GM23338 (cell line): ENCODE measurements at places on chromosomes 5 and 9. TPM values are rescaled to one million over a fixed set of nuclear protein-coding genes. Genes with fewer than 3 reads are reported as not detected.

The SLCO6A1 gene
- 3.1 TPM in 1 of 2 replicates, not detected in the other for total RNA-seq

The MAMDC2 gene
- total RNA-seq, result 13.7 and 19.6 TPM in 2 replicates

The TSC1 gene
- total RNA-seq, result 43.2 and 48.0 TPM in 2 replicates

The TAF1L gene
- 0.04 and 0.07 TPM in 2 replicates for total RNA-seq

The C5orf63 gene
- total RNA-seq, result 2.1 and 6.8 TPM in 2 replicates

The DOLK gene
- total RNA-seq, result 20.2 and 21.3 TPM in 2 replicates

DNA sequence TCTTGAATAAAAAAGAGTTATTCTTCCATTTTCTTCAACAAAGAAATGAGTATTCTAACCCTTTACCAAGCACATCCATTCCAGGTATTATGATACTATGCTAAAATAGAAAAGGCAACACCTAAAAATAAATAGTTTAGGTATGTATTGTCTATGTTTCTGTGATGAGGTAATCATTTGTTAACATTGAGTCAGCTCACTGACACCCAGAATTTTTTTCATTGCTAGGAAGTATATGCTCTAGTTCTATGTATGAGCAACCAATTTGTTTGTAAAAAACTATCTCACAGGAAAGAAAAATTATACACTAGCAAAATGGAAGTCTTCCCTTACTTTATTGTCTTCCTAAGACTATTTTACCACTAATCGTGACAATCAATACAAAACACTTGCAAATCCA is 615.6 kb upstream of the GRIN3A start:
- H3K27ac ChIP-seq, result no peak overlapping the region
- H3K27me3 ChIP-seq, result no peaks in the 10 kb centered on the region
- DNase-seq, result no peak
- no peak overlapping the region for H3K4me3 ChIP-seq
- no peaks in the 10 kb centered on the region for H3K4me1 ChIP-seq

DNA sequence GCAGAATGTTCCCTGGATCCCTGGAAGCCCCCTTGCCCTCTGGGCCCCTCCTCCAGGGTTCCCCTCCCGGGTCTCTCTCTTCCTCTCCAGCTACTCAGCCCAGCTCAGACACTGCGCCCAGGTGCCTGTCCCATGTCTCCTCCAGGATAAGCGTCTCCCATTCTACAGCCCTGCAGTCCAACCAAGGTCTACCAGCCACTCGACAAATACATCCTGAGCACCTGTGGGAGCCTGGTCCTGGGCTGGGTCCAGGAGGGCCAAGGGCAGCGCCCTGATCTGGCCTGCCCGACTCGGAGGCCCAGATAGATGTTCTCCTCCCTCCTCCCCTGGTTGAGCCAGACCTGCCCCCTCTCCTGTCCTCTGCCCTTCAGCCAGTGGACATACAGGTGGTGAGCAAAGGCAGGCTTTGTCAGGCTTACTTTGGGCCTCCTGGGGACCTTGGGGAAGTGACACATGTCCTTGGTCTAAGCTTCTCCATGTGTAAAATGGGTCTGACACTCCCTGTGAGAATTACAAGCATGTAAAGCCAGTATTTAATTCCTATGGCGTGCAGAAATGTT is 1.4 kb downstream of the FLT4 start:
- H3K27me3 ChIP-seq, result peaks cover 49% of the 10 kb centered on the region
- no peaks in the 10 kb centered on the region for H3K36me3 ChIP-seq
- H3K4me1 ChIP-seq, result no peaks in the 10 kb centered on the region; the same call in 1 of the 2 replicates
- peak overlapping the region; percentile 69 for H3K4me3 ChIP-seq

DNA sequence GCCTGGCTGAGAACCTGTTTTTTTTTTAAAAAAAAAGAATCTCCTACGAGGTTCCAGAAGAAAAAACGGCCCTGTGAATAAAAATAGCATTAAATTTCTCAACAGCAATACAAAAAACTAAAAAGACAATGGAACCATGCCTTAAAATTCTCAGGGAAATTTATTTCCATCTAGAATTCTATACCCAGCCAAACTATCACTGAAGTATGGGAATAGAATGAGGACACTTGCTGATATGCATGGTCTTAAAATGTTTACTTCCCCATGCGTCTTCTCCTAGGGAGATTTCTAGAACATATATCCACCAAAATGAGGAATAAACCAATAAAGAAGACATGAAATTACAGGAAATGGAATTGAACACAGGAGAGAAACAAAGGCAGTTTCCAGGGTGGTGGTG is 16.5 kb upstream of the NSMF start:
- H3K4me3 ChIP-seq, result no peak overlapping the region
- no peak for DNase-seq
- H3K27me3 ChIP-seq, result no peaks in the 10 kb centered on the region
- H3K4me1 ChIP-seq, result no peaks in the 10 kb centered on the region
- no peaks in the 10 kb centered on the region; the same call in 1 of the 2 replicates for H3K36me3 ChIP-seq

DNA sequence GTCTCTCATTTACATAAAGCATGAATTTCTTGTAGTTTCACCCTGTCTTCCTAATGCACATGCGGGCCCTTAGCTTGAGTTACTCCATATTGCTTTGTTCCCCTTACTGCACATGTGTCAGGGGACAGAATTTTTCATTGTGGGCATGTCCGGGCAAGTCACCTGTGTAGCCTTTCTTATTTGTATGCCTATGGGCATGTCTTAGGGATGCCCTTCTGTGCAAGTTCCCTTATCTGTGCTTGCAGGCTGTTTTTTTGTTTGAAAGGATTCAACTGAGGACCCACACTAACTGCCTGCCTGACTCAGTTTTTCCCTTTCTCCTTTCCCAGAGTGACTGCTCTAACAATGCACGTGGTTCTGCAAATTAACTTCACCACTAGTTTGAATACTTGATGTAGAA is 161.7 kb downstream of the YTHDC2 start:
- no peak for DNase-seq
- H3K27ac ChIP-seq, result no peak overlapping the region
- no peaks in the 10 kb centered on the region for H3K27me3 ChIP-seq
- H3K4me3 ChIP-seq, result no peak overlapping the region
- H3K4me1 ChIP-seq, result peaks cover 13% of the 10 kb centered on the region; the same call in 1 of the 2 replicates

DNA sequence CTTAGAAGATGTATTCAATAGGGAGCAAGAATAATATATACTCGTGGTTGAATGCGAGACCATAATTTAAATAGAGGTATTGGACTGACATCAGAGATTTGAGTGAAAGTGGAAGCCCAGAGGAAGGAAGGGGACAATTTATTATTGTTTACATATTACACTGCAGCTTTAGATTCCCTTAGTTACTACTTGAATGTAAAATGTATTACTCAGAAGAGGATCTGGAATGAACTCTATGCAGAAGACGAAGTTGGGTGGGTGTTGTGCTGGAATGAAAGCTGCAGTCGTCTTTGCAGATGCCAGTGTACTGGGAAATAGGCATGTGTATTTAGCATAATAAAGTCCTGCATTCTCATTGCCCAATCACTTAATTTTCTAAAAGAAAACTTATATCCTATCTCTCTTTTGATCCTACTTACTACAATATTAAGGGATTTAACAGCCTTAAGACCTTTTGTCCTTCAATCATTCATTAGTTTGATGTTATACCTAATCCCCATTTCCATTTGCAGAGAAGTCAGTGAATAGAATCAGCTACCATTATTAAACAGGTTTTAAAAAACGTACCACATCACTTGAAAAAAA is 570.7 kb upstream of the WWC1 start:
- no peak for DNase-seq
- H3K36me3 ChIP-seq, result no peaks in the 10 kb centered on the region
- no peaks in the 10 kb centered on the region for H3K27me3 ChIP-seq
- peaks cover 27% of the 10 kb centered on the region for H3K4me1 ChIP-seq
- no peak overlapping the region for H3K4me3 ChIP-seq

DNA sequence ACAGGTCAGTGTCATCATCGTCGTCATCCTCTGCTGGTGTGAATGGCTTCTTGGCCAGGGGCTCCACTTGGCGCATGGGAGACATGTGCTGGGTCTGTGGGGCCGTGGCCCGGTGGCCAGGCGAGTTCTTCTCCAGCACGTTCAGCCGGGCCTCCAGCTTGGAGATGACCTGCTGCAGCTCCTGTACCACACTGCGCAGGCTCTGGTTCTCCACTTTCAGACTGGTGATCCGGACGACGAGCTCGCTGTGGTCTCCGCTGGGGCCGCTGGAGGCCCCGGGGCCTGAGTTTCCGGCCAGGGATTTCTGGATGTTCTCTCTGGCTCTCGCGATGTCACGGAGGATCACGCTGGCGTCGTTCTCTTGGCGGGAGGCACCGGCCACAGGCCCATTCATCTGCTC is 40.6 kb downstream of the ZNF484 start:
- no peaks in the 10 kb centered on the region for H3K4me1 ChIP-seq
- H3K4me3 ChIP-seq, result no peak overlapping the region
- DNase-seq, result no peak
- H3K27ac ChIP-seq, result no peak overlapping the region
- H3K27me3 ChIP-seq, result no peaks in the 10 kb centered on the region

DNA sequence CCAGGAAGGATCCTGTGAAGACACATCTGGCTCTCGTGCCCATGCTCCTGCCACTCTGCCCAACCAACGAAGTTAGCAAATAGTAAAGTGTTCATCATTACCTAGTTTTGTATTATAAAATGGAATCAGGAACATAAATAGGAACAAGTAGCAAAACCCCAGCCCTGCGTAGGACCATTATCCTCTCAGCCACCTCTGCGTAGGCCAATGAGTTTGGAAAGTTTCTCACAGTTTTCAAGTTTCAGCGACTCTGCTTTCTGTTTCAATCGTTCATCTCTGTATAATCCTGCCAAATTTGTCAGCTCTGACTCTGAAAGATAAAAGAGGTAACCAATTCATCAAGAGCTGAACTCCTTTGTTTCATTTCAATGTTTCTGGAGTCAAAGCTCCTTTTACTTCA is 10.1 kb upstream of the SPATA24 start:
- H3K36me3 ChIP-seq, result no peaks in the 10 kb centered on the region
- H3K4me3 ChIP-seq, result no peak overlapping the region
- no peak overlapping the region for H3K27ac ChIP-seq
- H3K27me3 ChIP-seq, result no peaks in the 10 kb centered on the region

- no peaks in the 10 kb centered on the region for H3K27me3 ChIP-seq
- H3K4me1 ChIP-seq, result no peaks in the 10 kb centered on the region
- DNase-seq, result no peak
These were observed 18.5 kb upstream of the GAS1 start for GRCh38 chr9:86965636-86966395.

- no peaks in the 10 kb centered on the region for H3K4me1 ChIP-seq
- peak; percentile 54 for DNase-seq
- H3K4me3 ChIP-seq, result no peak overlapping the region
These were observed 171.1 kb downstream of the SAXO1 start for GRCh38 chr9:18861609-18862544.

DNA sequence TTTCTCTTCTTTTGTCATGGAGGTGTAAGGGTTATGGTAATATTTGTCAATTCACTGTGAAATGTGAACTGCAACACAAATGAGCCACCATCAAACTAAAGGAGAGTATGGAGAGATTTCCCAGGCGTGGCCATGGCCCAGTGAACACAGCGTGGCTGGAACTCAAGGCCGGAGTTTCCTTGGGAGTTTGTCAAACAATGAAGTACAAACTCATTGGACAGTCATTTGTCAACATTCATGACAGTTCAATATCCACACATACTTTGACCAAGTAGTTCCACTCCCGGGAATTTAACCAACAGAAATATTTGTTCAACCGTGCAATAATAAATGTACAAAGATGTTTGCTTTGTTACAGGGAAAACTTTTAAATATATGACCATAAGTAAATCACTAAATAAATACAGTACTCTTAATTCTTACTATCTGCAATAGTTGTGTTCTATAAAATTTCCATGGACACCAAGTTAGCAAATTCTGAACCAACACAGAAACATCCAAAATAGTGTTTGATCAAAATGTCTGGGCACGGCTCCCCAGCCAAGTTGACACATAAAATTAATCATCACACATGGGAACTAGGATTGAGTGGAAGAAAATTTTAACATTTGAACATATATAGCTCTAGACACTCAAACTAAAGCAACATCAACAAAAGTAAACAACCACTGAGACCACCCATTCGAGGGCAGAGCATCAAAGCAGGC is 87.1 kb downstream of the DIRAS2 start:
- H3K4me1 ChIP-seq, result no peaks in the 10 kb centered on the region
- no peaks in the 10 kb centered on the region for H3K36me3 ChIP-seq
- H3K27me3 ChIP-seq, result no peaks in the 10 kb centered on the region

DNA sequence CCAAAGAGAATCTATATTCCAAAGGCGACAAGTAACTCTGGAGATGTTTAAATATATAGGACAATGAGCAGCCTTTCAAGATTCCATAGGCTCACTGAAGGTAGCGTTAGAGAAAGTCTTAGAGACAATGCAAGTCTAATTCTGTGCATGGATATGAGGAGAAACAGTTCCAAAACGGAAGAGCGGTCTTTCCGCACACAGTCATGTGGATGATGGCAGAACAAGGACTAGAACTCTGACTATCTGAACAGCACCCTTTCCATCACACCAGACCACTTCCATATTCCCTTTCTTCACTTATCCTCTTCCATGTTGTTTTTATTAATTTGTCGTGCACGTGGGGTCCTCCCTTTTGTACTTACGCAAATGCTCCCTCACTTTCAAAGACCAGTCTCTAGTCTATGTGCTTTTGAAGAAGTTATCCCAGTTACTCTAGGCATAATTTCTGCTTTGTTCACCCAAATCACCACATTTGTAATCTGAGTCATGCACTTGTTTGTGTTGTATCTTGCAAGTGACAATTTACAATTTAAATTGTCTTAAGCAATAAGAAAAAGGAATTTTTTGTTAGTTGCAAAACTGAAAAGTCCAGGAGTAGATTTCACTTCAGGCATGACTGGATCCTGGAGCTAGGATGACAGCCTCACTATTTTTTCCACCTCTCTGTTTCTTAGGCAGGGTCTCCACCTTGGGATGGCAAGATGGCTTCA is 116.0 kb upstream of the ADRA1B start:
- DNase-seq, result no peak
- no peak overlapping the region for H3K27ac ChIP-seq
- no peak overlapping the region for H3K4me3 ChIP-seq
- no peaks in the 10 kb centered on the region for H3K36me3 ChIP-seq

DNA sequence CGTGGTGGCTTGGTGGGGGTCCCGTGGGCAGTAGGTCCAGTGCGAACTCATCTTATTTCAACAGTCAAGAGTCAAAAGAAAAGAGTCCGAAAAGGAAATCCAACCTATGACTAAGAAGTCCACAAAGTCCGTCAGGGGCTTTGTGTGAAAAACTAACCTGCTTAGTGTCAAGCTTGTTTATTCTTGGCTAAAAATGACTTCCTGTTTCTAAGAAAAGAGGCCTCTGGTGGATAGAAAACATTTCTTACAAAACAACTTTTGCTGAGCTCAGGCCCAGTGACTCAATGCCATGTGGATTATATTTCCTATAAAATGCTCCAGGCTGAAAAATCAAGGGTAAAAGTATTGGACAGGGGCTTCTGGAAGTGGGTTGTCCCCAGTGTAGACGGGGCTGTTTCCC is 105.9 kb downstream of the GADD45G start:
- H3K4me3 ChIP-seq, result no peak overlapping the region
- peaks cover 5% of the 10 kb centered on the region for H3K4me1 ChIP-seq
- DNase-seq, result no peak
- H3K27me3 ChIP-seq, result no peaks in the 10 kb centered on the region
- no peaks in the 10 kb centered on the region for H3K36me3 ChIP-seq

- no peaks in the 10 kb centered on the region for H3K27me3 ChIP-seq
- H3K4me1 ChIP-seq, result no peaks in the 10 kb centered on the region; the same call in 1 of the 2 replicates
- DNase-seq, result no peak
- H3K4me3 ChIP-seq, result no peak overlapping the region
- no peaks in the 10 kb centered on the region for H3K36me3 ChIP-seq
These were observed 55.6 kb upstream of the MELK start for GRCh38 chr9:36517131-36517530.
